Stimulated activated CD4-positive, alpha-beta T cell treated with anti-CD3 and anti-CD28 coated beads, Interleukin-2, amount 100 ng/mL, for 4 hours (primary cell): ENCODE measurements at places on chromosomes 11 and 22.

GRCh38 chr22:11629661-11630385 is 3898.2 kb upstream of the OR11H1 start:
- DNase-seq, result no peak

DNA sequence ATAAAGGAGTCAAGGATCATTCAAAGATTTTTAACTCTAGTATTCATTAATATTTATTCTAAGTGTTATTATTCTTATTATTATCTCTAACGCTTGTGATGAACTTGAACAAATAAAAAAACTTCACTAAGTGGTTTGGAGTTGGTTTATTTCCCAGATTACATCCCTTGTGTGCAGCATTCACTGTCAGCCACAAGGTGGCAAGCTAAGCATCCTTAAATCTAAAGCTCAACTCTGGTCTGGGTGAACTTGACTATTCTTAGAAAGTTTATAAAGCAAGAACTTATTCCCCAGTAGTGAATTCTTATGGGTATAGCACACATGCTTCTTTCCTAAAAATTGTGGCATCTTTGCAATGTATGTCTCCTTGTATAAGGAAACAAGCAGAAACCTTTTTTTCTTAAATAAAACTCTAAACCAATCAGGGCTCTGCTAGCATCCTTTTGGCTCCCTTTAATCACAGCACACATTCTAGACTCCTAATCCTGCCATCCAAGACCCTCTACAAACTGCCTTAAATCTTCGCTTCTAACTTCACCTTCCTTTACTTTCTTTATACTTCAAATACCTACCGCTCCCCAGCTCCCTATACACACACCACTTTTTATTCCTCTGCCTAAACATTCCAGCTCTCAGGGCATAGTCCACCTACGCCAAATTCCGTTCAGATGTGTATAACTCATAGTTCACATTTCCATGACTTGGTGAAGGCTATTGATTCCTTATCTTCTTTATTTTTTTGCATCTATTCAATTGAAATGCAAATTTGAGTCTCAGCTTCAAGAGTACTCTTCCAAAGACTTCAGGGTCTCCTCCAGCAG is 1068.8 kb downstream of the DLG2 start:
- DNase-seq, result no peak

GRCh38 chr11:3162410-3163240 is 2.5 kb downstream of the OSBPL5 start:
- DNase-seq, result no peak

DNA sequence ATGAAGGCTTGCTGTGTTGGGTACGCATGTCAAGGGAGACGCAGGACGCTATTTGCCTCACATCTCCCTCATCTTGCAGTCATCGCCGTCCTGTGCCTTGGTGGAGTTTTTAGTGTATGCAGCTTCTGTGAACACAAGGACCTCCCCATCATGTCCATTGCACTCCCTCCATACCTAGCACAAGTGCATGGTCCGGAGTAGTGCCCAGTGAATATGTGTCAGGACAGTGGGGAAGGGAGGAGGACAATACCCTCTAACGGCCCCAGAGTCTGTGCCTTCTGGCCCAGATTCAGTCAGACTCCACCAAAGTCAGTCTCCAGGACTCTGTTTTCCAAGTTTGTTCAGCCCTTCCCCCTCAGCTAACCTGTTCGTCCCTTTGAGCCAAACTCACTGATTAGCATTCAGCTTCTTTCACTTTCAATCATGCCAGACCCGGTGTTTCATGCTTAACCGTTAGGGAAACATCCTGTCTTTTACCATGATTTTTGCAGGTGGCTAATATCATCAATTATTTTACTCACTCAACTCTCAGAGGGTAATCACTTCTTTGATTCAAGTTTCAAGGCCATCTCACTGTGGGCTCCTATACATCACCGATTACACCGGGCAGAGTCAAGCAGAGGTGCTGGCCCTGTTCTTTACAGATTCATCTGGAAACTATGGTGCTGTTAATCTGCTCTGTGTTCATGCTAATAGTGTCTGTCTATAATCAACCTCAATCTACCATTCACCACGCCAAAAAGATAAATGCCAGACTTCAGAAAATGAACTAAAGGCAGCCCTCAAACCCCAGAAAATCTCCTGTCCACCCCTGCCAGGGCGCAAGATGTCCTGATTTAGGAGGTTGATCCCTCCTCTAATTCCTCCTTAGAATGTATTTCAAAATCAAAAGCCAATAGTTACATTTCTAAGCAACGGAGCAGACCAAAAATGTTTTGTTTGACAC is 156.5 kb downstream of the RRAS2 start:
- no peak for DNase-seq

DNA sequence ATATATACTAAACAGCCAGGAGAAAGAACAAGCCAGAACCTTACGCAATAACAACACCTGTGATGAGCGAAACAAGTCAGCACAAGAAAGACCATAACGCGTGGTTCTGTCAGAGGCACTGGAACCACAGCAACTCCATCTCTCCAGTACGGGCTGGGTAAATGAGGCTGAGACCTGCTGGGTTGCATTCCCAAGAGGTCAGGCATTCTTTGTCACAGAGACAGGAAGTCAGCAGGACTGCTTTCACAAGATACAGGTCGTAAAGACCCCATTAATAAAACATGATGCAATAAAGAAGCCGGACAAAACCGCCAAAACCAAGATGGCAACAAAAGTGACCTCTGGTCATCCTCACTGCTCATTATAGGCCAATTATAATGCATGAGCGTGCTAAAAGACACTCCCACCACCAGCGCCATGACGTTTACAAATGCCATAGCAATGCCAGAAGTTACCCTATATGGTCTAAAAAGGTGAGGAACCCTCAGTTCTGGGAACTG is 21.7 kb downstream of the TPST2 start:
- DNase-seq, result no peak

GRCh38 chr11:112320668-112321067 is 60.0 kb upstream of the PLET1 start:
- no peak for DNase-seq

DNA sequence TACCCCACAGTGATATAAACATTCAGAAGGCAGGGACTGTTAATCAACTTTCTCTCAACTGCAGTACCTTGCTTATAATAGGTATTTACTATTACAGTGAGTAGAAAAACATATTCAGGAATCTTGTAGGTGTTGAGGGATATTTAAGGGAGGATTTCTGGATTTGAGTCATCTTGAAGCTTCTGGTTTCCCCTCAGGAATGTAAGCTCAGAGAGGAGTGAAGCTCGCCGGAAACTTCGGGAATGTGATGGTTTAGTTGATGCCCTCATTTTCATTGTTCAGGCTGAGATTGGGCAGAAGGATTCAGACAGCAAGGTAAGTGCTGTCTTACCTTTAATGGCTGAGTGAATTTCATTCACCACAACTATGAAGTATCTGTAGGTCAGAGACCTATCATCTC is 42.9 kb downstream of the CTNND1 start:
- DNase-seq, result no peak

DNA sequence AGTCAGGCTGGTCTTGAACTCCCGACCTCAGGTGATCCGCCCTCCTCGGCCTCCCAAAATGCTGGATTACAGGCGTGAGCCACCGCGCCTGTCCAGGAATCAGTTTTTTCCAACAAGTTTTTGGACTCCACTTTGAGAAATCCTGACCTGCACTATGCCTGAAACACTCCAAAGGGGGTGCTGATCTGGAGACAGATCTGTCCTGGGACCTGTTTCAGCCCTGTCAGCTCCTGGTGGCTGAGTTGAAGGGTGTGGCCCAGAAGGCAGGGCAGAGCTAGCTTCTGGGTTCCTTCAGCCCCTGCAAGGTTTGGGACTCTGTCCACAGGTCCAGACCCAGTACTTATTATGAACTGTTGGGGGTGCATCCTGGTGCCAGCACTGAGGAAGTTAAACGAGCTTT is 1.2 kb downstream of the DNAJC4 start:
- no peak for DNase-seq

DNA sequence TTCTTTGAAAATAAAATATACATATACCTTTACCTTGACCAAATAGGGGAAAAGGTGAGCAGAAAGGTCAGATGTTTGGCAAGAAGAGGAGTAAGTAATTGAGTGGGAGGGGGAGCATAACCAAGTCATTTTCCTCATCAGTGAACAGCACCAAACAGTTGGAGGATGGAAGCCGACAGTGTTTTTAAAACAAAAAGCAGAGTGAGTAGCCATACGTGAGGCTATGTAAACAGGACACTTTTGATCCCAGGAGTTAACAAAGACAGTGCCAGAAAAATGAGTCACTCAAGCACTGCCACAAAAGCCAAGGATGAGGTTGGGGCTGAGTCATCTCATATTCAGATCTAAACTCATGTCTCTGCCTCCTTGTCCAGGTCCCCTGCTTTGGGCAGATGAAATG is 734.7 kb downstream of the KCNA4 start:
- no peak for DNase-seq

GRCh38 chr11:122727101-122727929 is 71.8 kb downstream of the UBASH3B start:
- DNase-seq, result no peak

GRCh38 chr22:24367841-24368240 is 59.6 kb upstream of the ADORA2A start:
- DNase-seq, result no peak

GRCh38 chr22:46774980-46775849 is 12.8 kb downstream of the TBC1D22A start:
- no peak for DNase-seq

DNA sequence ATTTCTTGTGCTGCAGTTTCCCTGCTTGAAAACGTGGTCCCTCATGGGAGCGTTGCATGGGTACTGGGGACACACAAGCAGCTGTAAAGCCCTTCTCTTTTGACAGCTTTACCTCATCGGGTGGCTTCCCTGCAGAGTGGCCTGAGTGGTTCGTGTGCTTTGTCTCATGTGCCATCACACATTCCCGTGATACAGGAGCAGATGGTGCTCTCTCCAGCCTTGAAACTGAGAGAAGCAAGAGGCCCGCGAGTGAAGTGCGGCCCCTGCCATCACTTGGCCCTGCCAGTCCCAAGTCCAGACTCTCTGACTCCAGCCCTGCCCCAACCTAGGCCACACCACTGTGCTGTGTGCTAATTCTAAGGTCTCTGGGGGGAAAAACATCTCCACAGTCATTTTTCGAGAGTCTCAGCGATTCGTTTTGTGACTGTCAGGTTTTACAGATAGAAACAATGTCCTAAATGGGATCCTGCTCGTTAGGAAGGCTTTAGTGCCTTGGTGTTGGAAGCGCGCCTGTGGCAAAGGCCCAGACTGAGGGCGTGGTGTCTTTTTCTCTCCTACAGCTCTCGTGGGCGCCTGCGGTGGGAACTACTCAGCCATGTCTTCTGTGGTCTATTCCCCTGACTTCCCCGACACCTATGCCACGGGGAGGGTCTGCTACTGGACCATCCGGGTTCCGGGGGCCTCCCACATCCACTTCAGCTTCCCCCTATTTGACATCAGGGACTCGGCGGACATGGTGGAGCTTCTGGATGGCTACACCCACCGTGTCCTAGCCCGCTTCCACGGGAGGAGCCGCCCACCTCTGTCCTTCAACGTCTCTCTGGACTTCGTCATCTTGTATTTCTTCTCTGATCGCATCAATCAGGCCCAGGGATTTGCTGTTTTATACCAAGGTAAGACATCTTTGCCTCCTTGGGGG is 64.2 kb downstream of the KREMEN1 start:
- DNase-seq, result no peak

DNA sequence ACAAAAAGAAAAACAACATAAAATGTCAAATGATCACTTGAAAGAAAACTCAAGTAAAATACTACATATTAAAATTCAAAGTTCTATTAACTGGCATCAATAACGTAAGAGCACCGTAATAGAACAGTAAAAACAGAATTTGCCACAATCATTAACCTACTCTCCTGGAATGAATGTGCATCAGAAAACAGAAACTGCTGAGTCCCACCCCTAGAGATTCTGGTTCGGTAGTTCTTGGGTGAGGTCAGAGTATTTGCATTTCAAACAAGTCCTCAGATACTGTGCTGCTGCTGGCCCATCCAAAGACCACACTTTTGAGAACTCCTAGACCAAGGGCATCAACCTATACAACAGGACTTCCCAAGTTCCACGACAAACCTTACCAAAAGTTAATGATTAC is 23.5 kb downstream of the PITPNB start:
- DNase-seq, result no peak

DNA sequence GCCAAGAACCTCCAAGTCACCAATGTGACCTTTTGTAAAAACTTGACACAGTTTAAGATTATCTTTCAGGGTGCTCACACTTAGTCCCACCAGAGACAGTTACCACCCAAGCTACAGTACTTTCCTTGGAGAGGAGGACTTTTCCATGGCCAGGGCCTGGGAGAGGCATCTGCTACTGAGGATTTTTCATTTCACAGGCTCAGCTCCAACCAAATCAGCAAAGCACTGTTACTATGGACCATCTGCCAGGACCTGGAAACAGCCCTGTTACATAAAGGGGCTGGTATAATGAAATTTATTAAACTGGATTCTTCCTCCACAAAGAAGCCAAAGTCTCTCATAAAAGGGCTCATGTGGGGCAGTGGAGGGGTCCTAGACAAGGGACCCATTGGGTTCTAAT is 38.6 kb downstream of the SERGEF start:
- no peak for DNase-seq

GRCh38 chr11:9266132-9266736 is 1.1 kb upstream of the DENND5A start:
- DNase-seq, result no peak

DNA sequence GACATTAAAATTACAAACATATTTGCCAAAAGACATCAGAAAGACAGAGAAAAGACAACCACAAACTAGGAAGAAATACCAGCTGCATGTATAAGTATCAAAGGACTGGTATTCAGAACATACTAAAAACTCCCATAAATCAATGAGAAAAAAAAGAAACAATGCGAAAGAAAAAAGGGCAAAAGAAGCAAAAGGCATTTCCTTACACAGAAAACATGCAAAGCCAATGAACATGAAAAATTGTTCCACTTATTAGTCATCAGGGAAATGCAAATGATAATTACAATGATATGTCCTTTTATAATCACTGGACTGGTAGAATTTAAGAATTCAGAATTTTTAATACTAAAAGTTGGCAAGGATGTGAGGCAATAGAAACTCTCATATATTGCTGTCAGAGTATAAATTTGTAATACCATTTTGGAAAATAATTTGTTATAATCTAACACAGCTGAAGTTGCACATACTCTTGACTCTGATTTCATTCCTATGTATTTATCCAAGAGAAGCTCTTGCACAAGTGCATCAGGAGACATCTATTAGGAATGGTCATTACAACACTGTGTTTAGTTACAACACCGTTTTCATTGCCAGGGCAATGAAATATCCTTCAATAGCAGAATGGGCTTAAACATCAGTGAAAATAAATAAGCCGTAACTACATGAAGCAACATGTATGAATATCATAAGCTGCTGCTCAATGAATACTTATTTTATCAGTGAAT is 279.7 kb downstream of the SWAP70 start:
- DNase-seq, result no peak

DNA sequence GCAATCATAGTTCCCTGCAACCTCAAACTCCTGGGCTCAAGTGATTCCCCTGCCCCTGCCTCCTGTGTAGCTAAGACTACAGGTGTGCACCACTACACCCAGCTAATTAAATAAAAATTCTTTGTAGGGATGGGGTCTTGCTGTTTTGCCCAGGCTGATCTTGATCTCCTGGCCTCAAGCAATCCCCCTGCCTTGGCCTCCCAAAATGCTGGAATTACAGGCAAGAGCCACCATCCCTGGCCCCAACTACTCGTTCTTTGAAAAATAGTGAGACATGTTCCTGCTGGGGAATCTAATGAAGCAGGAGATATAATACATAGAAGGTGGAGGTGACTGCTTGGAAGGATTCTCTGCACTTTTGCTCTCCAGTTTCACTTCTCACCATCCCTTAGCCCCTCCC is 40.1 kb upstream of the RFPL3 start:
- no peak for DNase-seq
